Activated naive CD8-positive, alpha-beta T cell treated with anti-CD3 and anti-CD28 coated beads, Interleukin-2, amount 10 ng/mL, durations not matched to agents 7 days and 5 days (primary cell): ENCODE measurements at places on chromosomes 12 and 14. TPM values are rescaled to one million over a fixed set of nuclear protein-coding genes. Genes with fewer than 3 reads are reported as not detected.

The GPR84 gene
- 0.65 TPM for total RNA-seq

The OASL gene
- 43.7 TPM for total RNA-seq

The CRIP1 gene
- 445 TPM for total RNA-seq

The DLST gene
- 124 TPM for total RNA-seq

The CELA1 gene
- not detected for total RNA-seq

The KRT2 gene
- total RNA-seq: not detected

The KRT72 gene
- 0.65 TPM for total RNA-seq

The HOXC10 gene
- total RNA-seq: not detected

The VWF gene
- total RNA-seq: 0.44 TPM

The ART4 gene
- not detected for total RNA-seq

The ANO4 gene
- not detected for total RNA-seq

The TCL1A gene
- total RNA-seq: 0.28 TPM

The ERBB3 gene
- total RNA-seq: 8.1 TPM

The LRP1-AS gene
- total RNA-seq: not detected

The GPR162 gene
- total RNA-seq: 0.51 TPM

The RNASE2 gene
- not detected for total RNA-seq

The KRT7 gene
- total RNA-seq: 8.5 TPM

The TAS2R31 gene
- 2.9 TPM for total RNA-seq

The LAG3 gene
- total RNA-seq: 52.1 TPM

The SYNE3 gene
- 79.0 TPM for total RNA-seq

The MAGOHB gene
- total RNA-seq: 40.0 TPM

The KCNMB4 gene
- 1.4 TPM for total RNA-seq

The ZDHHC22 gene
- total RNA-seq: not detected

The PTGDR gene
- 3.1 TPM for total RNA-seq

The ATP2A2 gene
- total RNA-seq: 96.1 TPM

The HPD gene
- not detected for total RNA-seq

The KRT4 gene
- total RNA-seq: not detected

The RERG gene
- not detected for total RNA-seq

The BMAL2 gene
- total RNA-seq: 8.6 TPM

The TROAP gene
- 80.4 TPM for total RNA-seq

The SDR9C7 gene
- total RNA-seq: not detected

The RTN1 gene
- not detected for total RNA-seq

The AP4S1 gene
- 8.9 TPM for total RNA-seq

The IFNG-AS1 gene
- total RNA-seq: 5.1 TPM

The CCDC175 gene
- total RNA-seq: not detected

The TAS2R9 gene
- 0.28 TPM for total RNA-seq

The GALNT8 gene
- total RNA-seq: 0.71 TPM

The RNASE7 gene
- not detected for total RNA-seq

The P2RX2 gene
- total RNA-seq: not detected

The MARS1 gene
- 293 TPM for total RNA-seq

The RGS6 gene
- not detected for total RNA-seq

The TAS2R46 gene
- 1.4 TPM for total RNA-seq
